ENCODE measurements at places on chromosomes 3 and 15.

GRCh38 chr3:116757315-116757714 lies 47.7 kb downstream of the TUSC7 start:
- no peak for DNase-seq

- no peak for DNase-seq
Observed at GRCh38 chr15:72911626-72912025, 128.1 kb upstream of the ADPGK start.

- no peak for DNase-seq
Observed at GRCh38 chr3:38655708-38656300, 6.3 kb upstream of the SCN5A start.

DNA sequence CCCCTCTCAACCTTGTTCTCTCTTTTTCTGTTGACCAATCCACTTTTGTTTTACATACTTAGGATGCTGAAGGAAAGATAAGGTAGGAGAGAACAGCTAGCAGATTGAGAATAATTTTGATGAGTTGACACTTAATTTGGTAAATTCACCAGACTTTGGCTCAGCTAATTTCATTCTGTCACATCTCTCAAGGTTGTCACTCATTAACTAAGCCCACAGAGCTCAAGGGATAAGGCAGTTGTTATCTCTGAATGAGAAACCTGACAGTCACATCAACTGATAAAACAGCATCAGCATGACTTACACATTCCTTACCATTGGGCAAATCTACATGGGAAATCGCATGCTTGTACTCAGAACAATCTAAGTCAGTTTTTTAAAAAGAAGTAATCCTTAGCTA lies 591.4 kb downstream of the NLGN1 start:
- no peak for DNase-seq

DNA sequence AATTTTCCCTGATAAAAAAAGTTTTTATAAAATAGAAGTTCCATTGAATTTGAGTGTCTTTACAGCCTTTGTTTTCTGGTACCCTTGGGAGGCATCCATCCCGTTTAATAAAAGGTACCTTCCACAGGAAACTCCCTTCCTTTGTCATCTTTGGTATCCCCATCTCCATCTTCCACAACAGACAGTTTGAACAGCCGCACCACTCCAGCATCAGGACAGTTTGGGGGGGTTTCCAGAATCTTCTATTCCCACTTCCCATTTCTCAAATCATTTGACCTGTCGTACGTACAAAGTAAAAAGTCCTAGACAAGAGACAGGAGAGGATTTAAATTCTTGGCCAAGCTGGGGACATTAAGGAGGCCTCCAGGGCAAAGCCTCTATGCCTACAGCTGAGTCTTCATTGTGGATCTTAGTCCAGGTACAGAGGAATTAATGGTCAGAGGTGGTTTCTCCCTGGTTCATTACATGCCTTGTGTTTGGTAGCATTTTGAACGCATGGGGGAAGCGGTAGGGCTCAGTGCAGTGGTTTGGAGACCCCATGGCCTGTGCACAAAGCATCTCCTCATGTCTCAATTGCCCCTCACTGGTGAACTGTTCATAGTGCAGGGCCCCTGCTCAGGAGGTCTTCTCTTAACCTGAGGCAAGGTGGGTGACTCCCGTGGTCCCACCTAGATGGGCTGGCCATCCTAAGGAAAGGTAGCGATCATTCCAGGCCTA lies 19.4 kb upstream of the BCL2A1 start:
- no peak for DNase-seq

DNA sequence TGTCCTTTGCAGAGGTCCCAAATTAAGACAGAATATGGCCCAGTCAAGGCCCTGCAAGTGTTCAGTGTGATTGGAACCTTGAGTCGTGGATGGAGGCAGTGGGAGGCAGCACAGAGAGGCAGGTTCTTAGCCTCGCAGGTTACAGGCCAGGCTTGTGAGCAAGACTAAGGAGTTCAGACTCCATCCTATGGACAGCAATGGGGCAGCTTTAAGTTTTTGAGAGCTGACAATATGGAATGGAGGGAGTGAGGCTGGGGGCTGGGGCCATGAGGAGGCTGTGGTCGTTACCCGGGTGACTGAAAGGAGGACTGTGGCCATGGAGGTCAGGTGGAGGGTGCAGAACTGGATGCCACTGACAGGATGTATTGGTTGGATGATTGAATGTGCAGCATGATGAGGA lies 74.1 kb upstream of the PRR23C start:
- DNase-seq: no peak

DNA sequence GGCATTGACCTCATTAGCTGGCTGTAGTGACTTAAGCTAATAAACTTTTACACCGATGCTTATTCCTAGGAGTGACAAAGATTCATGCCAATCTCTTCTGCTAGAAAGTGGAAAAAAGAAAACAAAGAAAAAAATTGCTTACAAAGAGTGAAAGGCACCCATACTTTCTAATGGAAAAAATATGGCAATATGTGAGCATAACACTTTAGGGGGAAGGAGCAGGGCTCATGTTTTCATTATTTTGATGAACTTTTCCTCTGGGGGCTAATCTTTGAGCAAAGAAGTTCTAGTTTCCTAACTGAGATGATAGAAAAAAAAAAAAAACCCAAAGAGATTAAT lies 94.8 kb upstream of the THRB start:
- DNase-seq: no peak

DNA sequence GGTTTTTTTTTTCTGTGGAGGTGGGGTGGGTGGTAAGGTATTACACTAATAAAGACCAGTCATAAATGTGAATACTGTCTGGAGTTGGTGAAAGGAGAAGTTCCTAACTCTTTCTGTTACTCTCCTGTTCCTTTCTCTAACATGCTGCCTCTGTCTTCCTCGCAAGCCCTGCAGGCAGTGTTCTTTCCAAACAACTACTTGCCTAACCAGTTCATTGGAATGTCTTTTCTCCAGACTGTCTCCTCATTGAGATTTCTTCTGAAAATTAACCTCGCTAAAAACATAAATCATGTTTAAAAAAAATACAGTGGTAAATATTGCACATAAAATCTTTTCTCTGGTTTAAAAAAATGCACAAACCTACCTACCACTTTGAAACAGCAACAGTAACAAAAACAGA lies 135.2 kb downstream of the TP63 start:
- no peak for DNase-seq

GRCh38 chr3:31622636-31623288 lies 90.0 kb downstream of the STT3B start:
- no peak for DNase-seq

DNA sequence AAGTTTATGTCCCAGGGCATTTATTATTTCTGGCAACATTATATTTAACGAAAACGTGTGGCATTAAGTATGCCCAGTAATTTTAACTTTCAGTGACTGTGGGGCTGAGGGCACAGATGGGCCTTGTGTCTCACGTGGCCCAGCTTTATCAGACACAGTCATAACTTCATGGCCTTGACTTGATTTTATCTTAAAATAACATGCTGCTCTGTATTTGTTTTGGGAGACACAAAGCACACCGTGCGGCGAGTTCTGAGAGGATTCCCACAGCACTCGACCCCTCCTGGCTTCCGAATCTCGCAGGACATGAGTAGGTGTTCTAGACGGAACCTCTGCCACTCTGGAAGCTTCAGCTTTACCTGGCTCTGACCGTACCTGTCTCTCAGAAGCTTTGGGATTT lies 180.8 kb downstream of the ADAMTS17 start:
- DNase-seq: no peak

DNA sequence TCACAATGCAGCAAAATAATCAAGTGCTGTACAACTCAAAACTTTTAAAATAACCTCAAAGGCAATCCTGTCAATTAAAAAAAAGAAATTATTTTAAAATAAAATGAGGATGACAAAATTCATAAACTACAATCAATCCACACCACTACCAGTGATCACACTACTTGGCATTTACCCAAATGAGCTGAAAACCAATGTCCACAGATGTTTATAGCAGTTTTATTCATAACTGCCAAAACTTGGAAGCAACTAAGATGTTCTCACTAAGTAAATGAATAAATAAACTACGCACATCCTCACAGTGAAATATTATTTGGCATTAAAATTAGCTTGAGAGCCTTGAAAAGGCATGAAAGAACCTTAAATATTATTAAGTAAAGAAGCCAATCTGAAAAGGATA lies 121.3 kb downstream of the STAG1 start:
- DNase-seq: no peak

- no peak for DNase-seq
Observed at GRCh38 chr3:168087539-168087938, 8.2 kb downstream of the GOLIM4 start.

- no peak for DNase-seq
Observed at GRCh38 chr15:57649138-57649537, 57.4 kb upstream of the POLR2M start.

- DNase-seq: no peak
Observed at GRCh38 chr3:71251156-71251775, 332.3 kb downstream of the FOXP1 start.

DNA sequence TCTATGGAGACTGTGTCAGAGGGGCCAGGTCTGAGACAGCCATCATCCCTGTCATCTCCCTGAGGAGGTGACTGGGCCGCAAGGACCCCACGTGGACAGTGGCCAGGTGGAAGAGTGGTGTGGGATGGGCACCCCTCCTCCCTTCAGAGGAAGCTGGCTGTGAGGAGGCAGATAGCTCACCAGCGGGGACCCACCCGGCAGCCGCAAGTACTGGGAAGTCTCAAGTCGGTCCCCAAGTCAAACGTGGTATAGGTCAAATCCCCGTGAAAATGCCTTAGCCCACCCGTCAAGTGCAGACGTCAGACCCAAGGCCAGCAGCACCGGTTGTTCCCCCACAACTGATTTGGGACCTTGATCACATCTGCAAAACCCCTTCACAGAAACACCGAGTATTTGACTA lies 12.3 kb upstream of the KLF13 start:
- no peak for DNase-seq
